ENCODE measurements at places on chromosomes 3 and 15.

DNA sequence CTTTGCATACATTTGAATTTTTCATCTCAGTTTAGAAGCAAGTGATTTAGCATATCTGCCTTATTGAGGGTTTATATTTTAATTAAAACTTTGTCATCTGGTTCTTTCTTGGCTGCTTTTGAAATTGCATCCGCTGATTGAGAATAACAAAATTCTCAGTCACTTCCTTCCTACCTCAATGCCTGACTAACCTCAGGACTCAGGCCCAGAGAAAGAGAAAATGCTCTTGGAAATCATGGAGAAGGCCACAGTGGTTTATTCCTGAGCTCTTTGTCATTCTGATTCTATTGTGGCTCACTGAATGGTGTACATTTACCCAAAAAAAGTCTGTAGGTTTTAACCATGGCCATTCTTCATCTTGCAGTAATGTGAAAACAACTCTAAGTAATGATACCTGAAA, 533.9 kb downstream of the TBL1XR1 start:
- DNase-seq, result no peak

GRCh38 chr3:182617500-182617899, 175.8 kb upstream of the ATP11B start:
- no peak for DNase-seq

DNA sequence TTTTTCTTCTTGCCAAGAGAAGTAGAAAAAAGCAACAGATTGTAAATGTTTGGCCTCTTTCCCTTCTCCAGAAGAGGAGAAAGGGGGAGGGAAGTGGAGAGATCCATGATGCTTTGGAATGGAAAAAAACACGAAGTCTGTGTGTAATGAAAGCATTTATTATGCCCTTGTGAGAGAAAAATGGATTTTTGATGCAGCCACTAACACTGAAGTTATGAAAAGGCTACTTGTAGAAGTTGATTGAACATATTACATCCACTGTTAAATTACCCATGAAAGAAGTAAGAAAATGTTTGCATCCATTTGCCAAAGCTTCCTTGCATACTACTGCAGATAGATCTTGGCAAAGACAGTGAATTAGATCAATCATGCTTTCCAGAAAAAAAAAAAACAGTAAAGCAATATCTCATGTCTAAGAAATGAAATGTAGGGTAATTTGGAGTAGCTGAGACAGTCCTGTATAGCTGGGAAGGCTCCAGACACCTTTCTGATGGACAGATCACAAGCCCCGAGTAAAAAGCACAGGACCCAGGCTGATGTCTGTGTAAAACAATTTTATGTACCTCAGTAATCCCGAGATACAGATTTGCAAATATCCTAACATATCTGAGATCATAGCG, 295.5 kb downstream of the PLOD2 start:
- DNase-seq, result no peak

DNA sequence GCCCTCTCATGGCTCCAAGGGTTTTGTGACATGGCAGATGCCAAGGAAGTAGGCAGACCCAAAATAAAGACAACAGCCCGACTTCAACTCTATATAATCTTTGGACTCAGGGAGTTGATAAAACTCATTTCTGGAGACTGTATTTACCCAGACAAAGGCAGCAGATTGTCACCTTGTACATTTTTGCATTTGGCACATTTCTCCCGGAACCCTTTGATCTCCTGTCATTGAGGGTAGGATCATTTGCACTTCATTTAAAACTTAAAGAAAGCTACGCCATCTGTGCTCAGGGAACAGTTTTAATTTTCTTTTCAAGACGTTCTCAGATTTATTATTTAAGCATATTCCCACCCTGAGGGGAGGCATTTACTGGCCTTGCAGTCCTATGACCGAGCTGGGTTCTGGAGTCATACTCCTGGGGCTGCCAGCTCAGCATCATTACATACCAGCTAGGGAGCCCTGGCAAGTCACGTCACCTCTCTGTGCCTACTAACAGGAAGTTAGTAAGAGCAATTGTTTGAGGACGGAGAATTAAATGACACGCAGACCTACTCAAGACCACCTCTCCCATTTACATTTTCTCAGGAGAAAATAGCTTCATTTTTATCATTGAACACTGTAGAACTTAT, 5.9 kb downstream of the CDCP1 start:
- DNase-seq, result no peak

- DNase-seq, result no peak
Measured at GRCh38 chr15:65913631-65914199, 44.4 kb downstream of the RAB11A start.

DNA sequence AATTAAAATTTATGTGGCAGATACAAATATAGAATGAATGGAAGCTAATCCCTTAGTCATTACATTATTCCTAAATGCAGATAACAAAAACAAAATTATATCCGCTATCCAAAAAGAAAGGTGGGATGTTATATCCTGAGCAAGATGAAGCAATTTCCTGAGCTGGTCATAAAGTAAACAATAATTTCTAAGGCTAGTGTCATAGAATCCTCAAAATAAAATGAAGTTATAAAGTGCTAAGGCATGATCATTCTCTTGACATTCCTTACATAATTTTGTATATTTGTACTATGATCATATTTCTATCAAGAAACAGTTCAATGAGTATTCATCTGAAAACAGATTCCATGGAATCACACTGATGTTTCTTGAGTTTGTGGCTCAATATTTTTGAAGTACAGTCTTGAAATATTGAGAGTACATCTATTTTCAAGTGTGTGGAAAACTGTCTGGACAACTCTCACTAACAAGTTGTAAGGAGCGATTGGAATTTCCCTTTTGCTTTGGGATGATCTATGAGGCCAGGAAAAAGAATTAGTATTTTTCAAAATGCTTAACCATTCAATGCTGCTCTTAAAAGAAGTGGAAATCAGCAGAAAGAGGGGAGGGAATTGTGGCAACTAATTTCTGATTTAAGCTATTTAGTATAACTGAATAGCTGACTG, 92.4 kb downstream of the ABI3BP start:
- no peak for DNase-seq

DNA sequence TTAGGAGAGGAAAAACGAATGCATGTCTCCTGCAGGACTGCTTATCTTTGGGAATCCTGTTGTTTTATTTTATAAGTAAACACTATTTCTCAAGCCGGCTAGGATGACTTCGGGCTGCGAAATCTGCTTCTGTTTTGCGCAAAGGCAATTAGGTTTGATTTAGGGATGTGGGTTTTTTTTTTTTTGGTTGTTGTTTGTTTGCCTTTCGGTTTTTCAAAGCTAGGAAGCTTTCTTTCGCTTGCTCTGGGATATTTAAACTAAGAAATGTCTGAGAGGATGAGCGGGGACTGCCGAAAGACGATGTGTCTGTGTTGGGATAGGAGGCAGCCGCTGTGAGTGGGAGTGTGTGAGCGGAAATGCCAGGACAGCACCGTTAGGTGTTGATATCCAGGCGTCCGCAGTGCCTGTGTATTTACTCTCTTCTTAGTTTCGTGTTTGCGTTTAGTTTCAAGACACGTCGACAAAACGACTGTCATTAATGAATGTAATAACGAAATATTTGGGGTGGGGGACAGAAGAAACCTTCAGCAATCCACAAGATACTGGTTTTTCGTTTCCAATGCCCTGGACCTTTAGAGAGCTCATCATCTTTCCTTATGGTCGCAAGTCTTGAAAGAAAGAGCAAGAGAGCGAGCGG, 604 bp downstream of the ISL2 start:
- no peak for DNase-seq

GRCh38 chr15:92565351-92566125, 90.0 kb downstream of the FAM174B start:
- no peak for DNase-seq

DNA sequence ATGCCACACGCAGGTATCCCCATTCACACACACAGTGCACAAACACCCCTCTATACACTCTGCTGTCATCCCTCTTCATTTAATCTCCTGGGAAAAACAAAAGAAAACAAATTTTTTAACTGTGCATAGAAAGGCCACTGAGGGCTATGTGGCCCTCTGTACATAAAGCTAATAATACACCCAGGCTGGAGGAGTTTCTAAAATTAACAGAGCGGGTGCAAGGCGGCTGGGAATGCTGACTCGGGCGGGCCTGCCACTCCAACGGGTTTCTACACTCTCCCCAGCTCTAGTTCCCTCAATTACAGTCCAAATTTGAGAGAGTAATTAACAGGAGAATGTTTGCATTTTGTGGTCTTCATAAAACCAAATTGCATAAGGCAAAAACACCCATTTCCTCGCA, 23.1 kb downstream of the HCN4 start:
- DNase-seq, result no peak

- DNase-seq, result no peak
Measured at GRCh38 chr3:149342413-149343380, 9.3 kb upstream of the TM4SF18 start.

DNA sequence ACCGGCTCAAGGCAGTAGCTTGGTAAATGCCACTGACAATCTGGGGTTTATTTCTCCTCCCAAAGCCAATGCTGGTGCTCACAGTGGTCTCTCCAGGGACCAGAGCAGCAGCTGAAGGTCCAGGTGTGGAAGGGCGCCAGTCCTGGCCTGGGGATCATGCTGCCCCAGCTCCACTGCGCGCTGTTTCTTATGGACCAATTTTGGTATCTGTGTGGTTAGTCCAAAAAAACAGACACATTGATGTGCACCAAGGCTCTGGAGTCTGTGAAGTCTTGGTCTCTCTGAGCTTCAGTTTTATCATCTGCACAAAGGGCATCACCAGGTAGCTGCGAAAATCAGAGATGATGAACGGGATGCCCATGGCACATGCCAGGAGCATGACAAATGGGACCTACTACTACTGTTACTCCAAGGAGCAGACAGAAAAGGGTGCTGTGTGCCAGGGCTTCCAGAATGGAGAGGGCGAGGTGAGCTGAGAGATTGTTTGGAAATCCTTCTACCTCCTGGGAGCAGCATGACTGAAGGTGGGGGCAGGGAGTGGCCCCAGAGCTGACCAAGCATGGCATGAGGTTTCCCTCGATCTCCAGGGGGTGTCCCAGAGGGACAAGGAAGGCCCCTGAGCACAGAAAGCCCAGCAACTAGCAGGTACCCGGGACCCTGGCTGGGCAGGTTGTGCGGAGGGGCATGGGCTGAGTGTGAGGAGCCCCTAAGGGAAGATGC, 134.3 kb upstream of the PRR20G start:
- DNase-seq, result no peak

GRCh38 chr15:80240276-80240675, 11.7 kb downstream of the CTXND1 start:
- DNase-seq, result no peak

- DNase-seq, result no peak
Measured at GRCh38 chr3:54279005-54279583, 156.7 kb downstream of the CACNA2D3 start.

GRCh38 chr15:62109982-62110851, 43.4 kb downstream of the C2CD4A start:
- no peak for DNase-seq

DNA sequence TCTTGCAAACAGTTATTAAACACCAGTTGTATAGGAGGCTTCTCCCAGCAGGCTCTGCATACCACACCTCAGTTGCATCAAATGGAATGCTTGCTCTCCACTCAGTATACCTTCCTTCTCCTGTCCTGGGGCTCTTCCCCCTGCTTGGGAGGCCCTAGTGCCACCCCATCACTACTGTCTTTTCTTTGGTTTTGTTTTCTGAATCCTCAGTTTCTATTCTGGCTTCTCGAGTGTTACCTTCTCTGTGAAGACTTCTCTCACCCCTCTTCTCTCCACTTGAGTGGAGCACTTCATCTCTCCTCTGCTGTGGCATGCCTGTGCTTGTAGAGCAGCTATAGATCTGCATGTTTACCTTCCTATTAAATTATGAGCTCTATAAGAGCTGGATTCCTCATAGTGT, 75.7 kb upstream of the TPRG1 start:
- DNase-seq, result no peak

GRCh38 chr3:36557708-36558421, 177.6 kb downstream of the STAC start:
- no peak for DNase-seq

DNA sequence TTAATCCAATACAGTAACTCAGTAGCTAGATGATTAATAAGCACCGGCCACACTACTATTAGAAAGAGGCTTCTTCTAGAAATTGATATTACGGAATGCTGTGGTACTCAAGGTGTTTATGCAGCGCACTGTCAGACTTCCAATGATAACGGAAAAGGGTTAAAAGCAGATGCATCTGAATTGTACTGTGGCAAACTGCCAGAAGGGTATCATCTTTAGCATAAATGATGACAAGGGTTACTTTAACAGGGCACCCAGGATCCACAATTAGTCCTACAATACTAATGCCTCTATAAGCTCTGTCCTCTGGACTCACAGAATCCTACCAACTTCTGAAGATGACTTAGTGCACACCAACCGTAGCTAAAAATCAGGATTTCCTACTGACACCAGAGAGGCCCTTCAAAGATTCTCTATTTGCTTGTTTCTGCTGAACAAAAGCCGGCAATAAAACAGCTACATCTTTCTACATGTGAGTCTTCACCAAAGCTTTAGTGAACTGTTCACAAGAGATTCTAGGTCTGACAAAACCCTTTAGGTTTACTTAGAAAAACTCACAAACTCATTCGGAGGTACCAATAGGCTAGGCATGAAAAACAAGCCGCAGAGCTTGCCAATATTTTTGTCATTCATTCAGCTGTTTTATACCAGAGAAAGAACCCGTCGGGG, 7.1 kb downstream of the SATB1 start:
- no peak for DNase-seq

- no peak for DNase-seq
Measured at GRCh38 chr3:22898558-22898957, 304.6 kb upstream of the UBE2E2 start.

DNA sequence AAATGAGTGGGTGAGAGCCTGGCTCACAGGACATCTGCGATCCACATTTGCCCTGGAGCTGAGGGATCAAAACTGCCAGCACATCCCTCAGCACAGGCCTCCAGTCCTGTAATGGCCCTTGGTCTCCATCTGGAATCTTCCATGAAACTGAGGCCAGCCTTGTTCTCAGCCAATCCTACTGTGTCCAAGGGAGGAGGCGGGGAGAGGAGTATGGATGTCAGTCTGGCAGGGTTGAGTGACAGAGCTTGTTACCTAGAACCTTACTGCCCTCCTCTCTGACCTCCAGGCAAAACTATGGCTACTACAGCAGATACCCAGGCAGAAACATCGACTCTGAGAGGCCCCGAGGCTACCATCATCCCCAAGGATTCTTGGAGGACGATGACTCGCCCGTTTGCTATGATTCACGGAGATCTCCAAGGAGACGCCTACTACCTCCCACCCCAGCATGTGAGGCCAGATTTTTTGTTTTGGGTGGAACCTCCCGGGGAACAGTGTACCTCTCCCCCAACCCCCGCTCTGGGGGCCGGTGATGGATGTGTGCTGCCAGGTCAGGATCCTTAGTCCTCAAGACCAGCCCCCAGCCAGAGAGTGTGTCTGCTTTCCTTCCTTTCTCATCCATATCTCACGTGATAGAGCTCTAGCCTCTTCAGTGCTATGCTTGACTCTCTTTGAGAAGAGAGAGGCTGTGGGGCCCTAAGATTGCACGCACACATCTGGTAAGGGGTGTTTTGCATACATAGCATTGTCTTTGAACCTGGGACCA, 41.3 kb downstream of the CHDH start:
- no peak for DNase-seq

DNA sequence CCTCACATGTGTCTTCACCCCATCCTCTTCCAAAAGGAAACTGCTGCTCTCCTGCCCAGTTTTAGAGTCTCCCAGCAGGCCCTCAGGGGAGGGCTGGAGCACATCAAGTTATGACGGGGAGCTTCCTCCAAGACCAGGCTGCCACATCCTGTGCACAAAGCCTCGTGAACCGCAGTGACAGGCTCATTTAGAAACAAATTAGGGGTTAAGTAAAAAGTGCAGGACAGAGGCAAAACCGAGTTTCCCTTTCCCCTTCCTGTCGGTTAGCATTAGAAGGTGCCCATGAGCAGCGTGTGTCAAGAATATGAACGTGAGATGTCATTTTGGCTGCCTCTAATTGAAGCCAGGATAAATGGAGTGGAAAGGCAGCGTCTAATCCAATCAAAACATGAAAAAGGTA, 199.7 kb downstream of the ARRDC4 start:
- DNase-seq, result no peak

Data from suprapubic skin (tissue), 4 donors.